ENCODE measurements at places on chromosomes 11 and 22.

DNA sequence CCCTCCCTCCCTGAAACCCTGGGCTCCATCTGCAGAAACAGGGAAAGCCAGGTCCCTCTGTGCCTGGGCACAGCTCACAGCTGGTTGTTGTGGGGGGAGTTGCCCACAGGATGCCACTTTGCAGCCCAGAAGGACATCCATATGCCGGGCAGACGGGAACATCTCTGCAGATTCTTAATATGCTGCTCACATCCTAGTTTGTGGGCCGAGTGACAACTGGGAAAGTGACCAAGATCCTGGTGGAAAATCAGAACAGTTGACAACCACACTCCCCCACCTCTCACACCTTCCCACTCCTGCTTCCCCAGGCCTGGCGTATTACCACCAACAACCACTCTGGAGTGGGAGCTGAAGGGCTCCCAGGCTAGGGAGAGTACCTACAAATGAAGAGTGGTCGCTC lies 7.3 kb upstream of the SCGB1A1 start:
- no peak for DNase-seq

- DNase-seq = no peak
Measured at GRCh38 chr11:88344869-88345268, 7.3 kb upstream of the CTSC start.

DNA sequence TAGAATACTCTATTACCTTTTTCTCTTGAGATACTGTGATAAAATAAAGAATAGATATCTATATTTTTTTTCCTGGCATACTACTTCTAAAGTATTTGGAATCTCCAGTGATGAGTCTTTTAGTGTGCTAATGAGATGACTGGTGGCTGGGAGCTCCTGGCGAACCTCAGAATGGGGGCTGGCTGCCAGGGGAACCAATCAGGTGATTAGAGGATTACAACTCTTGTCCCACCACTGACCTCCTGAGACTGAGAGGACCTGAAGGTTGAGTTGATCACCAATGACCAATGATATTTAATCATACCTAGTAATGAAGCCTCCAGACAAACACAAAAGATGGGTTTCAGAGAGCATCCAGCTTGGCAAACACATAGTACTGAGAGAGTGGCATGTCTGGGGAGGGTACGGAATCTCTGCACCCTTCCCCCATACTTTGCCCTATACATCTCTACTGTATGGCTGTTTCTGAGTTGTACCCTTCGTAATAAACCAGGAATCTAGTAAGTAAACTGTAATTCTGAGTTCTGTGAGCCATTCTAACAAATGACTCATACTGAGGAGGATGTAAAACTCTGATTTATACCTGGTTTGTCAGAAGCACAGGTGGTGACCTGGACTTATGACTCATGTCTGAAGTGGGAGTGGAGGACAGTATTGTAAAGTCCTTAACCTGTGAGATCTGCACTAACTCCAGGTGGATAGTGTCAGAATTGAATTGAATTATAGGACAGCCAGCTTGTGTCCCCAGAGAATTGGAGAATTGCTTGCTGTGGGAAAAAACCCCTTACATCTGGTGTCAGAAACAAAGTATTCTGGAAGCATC lies 325.3 kb upstream of the LRRC4C start:
- DNase-seq = peak; percentile 87

DNA sequence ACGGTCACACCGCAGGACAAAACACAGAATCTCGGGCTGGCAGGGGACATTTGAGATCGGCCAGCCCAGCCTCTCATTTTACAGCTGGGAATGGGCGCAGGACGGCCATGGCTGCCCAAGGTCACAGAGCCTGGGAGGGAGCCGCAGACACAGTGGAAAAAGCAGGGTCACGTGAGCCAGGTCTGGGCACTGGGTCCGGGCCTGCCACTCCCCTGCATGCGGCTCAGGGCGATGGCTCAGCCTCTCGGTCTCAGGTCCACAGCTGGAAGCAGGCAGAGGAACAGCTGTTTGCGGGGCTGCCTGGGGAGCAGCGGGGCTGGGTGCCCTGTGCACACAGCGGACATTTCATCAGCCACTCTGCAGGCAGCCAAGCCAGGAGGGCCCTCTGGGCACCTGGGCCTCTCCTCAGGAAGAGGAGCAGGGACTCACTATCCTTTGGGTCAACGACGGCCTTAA lies 10.4 kb upstream of the PPARA start:
- DNase-seq = no peak

GRCh38 chr11:61773356-61773755 lies 19.0 kb downstream of the TMEM258 start:
- no peak for DNase-seq

- peak; percentile 57 for DNase-seq
Measured at GRCh38 chr11:68012843-68013610, 2.9 kb downstream of the ALDH3B1 start.

- no peak for DNase-seq
Measured at GRCh38 chr11:115316696-115317095, 187.5 kb downstream of the CADM1 start.

DNA sequence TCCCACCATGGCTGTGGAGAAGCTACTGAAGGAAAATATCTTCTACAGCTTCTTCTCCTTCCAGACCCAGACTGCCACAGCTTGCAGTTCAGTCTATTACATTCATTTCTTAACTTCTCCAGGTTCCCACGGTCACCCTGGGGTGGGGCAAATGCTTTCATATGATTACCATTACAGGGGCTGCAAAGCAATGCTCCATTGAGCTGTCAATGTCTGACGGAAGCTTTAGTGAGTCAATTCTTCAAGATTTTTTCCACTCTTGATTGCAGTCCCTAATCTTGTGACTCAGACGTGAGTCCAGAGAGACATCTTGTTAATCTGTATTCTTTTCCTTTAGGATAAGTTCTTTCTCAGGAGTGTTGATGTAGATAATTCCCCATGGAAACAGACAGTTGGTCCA lies 233.4 kb upstream of the DDI1 start:
- DNase-seq = no peak

GRCh38 chr11:96173422-96173821 lies 169.6 kb downstream of the MAML2 start:
- no peak for DNase-seq

DNA sequence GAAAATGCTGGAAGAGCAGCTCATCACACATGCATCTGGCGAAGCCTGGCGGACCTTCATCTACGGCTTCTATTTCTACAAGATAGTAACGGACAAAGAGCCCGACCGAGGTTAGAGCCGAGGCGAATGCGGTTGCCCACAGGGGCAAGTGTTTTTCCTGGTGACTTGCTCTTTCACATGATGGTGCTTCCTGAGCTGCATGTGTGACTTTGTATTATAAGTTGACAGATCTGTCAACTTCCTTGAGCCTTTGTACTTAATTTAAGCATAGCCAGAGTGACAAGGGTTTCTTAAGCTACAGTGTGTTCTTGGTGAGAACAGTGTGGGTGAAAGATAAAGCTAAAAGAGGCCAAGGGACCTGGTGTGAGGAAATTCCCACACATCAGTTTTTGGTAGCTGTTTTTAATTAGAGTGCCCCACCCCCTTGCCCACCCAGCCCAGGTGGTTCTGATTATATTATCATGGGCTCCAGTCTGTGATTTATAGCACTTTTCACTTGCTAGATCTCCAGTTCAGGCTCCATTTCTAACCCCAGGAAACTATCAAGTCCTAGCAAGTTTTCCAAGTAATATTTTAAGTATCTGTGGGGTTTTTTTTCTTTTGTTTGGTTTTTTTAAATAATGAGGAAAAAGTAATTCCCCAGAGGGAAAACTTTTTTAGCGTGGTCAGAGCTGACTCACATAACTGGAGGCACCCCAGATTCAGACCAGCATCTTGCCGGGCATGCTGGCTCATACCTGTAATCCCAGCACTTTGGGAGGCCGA lies 68.0 kb upstream of the YWHAH start:
- no peak for DNase-seq

DNA sequence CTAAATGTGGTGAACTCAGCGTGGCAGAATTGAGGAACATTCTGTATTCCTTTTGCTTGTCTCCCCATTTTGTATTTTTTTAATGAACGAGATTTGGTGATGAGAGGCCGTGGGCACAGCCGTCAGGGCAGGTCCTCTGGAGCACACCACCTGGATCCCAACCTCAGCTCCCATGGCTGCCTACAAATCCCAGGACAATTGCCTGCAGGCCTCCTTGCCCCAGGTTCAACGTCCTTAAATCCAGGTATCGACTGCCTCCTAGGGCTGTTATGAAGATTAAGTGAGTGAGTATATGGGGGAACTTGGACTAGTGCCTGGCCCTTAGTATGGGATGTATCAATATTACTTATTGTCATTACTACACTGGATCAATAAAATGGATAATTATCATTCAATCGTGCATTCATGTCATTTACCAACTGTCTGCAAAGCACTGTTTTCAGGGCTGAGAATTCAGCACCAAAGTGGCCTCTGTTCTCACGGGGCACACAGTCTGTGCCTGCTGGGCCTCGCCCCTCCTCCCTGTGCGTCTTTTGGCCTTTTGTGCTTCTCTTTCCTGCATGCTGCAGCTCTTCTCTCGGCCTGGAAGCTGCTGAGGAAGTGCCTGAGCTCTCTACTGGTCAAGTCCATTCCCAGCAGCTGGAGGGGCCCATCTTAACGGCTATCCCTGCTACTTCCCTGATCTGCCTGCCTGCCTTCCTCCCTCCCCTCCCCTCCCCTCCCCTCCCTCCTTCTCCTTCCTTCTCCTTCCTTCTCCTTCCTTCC lies 1343.7 kb downstream of the BRD1 start:
- DNase-seq = no peak

DNA sequence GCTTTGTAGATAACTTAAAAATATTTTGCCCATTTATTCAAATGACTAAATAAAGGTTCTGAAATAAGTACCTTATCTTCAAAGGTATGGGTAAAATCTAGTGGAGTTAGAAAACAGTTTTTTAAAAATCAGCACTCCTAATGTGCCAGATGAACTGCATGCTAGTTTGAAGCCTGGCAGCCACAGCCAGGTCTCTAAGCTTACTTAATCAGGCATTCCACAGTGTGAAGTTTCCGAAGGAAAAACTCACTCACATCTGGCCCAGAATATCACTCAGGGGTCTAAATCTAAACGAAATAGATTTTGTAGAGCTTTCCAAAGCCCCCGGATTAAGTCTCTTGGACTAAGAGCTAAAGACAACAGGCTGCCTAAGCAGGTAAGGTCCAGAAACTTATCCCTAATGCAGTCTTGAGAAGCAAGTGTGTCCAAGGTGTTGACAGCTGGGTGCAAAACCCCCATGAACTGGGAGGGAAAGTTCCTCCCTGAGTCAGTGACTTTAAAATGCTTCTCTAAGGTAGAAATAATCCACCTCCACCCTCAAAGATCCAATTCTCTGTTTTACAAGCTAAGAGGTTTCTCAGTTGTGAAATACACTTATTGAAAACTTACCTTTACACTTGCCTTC lies 157.6 kb downstream of the FCHSD2 start:
- no peak for DNase-seq

- DNase-seq = no peak
Measured at GRCh38 chr22:30681831-30682230, 12.8 kb upstream of the OSBP2 start.

DNA sequence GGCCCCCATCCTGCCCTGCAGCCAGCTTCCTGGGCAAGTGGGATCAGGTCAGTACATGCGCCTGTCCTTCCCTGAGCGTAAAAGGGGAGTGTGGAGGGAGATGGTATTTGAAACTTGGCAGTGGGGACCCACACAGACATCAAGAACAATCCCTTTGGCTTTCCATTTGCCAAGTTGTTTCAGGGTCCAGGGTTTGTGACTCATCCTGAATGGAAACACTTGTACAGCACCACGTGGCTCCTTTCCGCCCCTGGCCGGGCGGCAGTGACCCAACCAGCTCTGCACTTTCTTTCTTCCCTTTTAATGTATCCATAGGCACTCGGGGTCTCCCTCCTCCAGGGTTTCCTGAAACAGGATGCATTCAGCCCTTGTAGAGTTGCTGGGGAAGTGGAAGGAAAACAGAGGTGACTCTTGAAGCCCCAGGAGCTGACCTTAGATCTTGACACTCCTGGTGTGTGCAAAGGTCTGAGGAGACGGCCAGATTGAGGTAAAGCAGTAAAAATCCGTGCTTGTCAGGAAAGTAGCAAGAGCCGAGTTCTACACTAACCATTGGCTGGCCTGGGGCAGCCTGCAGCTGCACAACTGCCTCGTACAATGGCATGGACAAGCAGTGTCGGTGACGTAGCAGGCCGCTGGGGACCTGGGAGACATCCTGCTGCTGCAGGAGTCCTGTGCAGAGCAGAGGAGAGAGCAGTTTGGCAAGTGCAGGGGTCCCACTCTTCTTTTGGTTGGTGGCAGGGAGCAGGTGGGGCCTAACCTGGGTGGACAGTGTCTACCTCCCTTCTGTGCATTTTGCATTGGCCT lies 189.8 kb downstream of the SNX19 start:
- DNase-seq = no peak

- DNase-seq = peak; percentile 73
Measured at GRCh38 chr11:69253028-69253427, 40.9 kb upstream of the MYEOV start.

- DNase-seq = no peak
Measured at GRCh38 chr22:48653306-48653705, 1174.4 kb downstream of the BRD1 start.

GRCh38 chr11:9601037-9601875 lies 27.8 kb downstream of the WEE1 start:
- DNase-seq = no peak

DNA sequence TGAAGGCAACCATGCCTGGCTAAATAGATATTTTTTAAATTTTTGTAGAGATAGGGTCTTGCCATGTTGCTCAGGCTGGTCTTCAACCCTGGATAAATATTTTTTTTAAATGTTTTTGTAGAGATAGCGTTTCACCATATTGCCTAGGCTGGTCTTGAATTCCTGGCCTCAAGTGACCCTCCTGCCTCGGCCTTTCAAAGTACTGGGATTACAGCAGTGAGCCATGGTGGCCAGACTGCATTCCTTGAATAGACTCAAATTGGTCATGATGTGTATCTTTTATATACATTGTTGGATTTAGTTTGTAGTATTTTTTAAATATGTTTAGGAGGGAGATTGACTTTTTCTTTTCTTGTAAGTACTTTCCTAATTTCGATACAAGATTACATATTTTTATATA lies 325.7 kb upstream of the C11orf87 start:
- DNase-seq = no peak

GRCh38 chr11:69968396-69969347 lies 109.4 kb upstream of the ANO1 start:
- no peak for DNase-seq

DNA sequence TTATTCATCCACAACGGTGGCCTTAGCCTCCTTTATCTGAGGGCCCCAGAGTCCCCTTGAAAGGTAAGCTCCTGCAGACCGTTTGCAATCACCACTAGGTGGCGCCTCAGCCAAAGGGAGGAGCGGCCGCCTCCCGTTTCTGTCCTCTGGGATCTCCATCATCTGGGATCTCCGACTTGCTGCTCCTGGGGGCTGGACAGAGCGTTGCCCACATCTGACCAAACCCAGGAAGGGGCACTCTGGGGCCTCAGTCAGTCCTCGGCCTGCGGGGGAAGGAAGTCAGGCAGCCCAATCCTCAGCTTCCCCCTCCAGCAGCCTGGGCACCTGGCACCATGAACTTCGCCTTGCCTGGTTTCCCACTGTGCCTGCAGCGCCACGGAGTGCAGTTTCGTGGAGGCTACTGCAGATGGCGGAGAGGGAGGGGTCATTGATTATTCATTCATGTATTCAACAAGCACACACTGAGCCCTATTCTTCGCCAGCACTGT lies 23.5 kb downstream of the TP53I11 start:
- no peak for DNase-seq

Data from epithelial cell of prostate (primary cell).